MV-4-11 (cell line): ENCODE measurements at places on chromosomes 3 and 15.

DNA sequence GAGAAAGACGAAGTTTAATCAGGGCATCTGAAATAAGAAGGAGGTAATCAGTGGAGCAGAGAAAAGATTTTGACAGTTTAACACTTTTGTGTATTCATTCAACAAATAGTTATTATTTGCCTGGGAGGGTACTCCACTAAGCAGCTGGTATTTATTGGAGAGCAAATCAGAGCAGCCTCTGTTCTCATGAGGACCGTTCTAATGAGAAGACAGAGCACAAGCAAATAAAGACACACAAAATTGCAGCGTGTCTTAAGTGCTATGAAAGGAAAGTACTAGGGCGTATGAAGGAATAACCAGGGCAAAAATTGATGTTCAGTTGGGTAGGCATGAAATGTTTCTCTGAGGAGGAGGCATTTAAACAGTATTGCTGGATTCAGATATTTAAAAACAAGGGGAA, 302.9 kb upstream of the RARB start:
- no peak for DNase-seq

DNA sequence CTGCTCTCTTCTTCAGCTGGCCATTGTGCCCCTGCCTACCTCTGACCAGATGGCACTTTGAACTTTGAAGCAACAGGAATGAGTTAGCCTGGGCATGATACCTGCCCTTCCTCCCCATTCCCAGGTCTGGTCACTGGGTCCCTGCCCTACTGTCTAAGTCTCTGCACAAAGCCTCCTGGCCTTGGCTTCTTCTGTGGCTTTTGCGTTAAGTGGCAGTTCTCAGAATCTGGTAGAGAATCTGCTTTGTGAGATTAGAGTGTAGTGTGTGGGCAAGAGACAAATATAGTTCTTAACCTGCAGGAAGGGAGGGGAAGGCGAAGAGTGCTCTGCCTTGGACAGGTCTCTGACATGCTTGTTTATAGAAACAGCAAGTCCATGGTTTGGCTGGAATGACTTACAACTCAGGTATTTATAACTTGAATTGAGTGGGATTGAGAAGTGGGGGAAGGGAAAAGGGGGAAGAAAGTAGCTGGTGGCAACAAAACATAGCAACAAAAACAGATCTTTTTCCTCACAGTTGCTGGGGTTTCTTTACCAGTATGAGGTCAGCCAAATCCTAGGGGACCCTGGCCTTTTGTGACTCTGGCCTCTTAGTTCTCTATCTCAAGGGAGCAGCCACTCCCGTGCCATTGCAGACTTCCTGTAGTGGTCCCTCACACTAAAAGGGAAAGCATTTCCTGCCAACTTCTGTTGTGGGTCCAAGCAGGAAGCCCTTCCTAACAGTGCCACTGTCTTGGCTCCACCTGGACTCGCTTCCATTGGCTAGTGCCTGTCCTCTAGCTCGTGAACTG, 16.7 kb downstream of the MAPKBP1 start:
- peak; percentile 40 for DNase-seq

DNA sequence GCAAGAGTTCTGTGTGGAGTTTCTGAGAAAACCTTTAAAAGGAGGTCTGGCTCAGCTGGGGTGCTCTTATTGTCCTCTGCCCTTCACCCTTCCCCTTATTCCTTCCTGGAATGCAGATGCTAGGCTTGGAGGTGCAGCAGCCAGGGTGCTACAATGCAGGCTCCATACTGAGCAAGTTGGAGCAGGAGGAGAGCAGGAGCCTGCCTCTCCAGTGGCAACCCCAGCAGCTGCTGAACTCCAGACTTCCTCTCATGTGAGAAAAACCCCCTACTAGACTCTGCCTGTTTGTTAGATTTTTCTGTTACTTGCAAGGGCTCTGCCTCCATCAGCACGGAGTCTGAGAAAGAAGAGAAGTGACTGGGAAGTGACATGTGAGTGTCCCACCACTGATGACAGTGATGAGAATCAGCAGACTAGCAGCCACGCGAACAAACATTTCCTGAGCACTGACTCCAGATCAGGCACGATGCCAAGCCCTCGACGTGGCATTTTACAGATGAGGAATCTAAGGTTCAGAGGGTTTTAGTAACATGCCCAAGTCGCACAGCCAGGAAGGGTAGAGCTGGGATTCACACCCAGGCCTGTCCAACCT, 16.1 kb upstream of the RARRES1 start:
- DNase-seq, result peak; percentile 59

GRCh38 chr3:121619691-121620090, 26.5 kb downstream of the FBXO40 start:
- no peak for DNase-seq

DNA sequence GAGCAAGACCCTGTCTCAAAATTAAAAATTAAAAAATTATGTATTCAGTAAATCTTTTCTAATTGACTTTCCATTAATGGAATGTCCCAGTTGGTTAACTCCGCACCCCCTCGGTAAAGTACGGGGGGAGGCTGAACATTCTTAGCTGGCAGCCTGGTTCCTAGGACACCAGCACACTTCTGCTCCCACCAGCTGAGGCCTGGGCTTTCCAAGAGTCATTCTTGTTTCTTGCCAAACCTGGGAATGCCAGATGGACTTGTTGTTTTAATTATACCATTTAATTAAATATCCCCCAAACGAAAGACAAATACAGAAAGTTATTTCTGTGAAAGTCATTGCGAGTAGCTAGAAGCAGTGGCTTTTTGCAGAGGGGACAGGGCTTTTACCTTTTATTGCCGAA, 179.4 kb downstream of the VGLL4 start:
- DNase-seq, result no peak

GRCh38 chr3:124837730-124838186, 49.4 kb downstream of the ITGB5 start:
- no peak for DNase-seq

DNA sequence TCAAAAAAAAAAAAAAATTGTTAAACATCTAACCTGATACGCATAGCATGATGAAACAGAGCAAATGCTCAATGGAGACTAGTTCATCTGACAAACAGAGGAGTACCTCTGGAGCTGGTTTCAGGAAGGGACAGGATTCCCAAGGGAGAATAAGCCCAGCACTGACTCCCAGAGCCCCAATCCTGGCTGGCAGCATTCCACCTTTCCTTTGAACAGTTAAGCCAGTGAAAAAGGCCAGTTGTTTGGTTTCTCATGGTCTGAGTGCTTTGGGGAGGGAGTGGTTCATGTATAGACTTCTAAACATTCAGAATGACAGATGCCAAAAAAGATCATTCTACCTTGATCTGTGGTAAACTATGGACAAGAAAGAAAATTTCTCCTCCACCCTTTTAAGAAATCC, 277.9 kb upstream of the RARB start:
- DNase-seq, result no peak

DNA sequence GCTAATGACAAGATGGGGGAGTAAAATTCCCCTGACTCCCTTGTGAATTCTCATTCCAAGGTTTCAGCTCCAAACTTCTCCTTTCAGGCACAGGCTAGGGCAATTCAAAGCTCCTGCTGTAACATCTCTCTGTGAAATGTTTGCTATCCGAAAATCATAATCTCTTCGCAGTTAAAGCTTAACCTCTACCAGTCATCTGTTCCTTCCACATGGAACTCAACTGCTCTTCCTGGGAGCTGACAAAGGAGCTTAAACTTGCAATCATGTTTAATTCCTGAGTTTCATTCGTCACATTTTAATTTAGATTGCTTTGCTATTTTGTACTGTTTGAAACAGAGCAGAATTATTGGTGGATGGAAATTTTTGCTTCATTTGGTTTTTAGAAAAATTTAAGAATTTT, 328.6 kb downstream of the AGBL1 start:
- no peak for DNase-seq

DNA sequence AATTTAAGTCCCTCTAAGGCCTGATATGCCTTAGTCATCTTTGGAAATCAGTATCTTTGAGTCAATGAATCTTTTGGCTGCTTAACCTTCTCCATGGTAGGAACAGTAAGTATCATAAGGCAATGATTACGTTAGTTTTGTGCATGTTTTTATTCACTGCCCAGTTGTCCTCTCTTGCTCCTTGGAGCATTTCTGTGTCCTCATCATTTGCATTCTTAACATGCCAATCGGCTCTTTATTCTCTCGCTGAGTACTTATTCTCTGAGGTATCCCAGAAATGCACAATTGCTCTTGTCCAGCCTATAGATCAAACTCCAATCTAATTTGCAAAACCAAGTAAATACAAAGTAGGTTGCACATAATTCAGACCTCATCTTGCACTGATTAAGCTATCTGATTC, 405.0 kb upstream of the IL12A start:
- no peak for DNase-seq

DNA sequence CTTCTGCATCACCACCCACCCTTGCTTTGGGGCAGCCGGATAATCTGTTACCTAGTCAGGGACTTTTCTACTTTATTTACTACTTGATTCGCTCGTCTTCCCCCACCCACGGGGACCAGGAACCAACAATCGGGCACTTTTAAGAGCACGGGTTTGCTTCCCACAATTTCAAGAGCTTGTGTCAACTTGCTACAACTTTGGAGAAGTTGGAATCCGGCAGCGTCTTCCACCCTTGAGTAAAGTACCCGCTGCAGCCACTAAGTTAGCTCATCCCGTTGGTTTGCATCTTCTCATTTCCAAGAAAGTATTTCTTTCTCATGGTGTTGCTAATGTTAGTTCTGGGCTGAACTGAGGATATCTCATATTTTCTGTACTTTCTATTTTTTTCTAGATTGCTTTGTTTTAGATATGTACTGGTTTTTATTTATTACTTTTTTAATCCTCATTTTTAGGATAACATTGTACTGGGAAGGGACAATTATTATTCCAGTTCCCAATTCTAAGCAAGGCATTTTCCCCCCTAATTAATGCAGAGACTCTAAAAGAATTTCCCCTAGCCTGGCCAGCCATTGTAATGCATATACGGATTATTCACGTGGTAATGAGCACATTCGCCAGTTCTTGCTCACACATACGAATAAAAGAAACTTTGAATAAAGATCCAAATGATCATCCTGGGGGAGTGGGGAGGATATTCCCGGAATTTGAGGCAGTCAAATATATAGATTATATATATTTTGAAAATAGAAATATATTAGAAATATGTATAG, 4.0 kb downstream of the SOX2 start:
- DNase-seq, result no peak

DNA sequence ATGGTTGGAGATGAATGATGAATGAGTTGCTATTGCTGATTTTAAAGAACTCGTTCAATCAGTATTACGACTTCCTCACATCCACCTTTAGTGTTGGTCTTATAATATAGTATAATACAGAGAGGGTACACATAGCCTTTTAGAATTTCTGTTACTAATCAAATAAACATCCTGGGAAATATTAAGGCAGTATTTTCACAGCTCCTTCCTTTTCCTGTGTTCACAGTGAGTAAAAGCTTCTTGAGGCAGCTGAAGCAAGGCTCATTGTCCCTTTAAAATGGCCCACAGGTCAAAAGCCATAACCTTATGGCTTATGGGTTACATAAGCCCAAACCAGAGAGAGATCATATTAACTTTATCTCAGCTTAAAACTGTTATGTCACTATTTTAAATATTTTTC, 1.3 kb upstream of the BTLA start:
- DNase-seq, result no peak

DNA sequence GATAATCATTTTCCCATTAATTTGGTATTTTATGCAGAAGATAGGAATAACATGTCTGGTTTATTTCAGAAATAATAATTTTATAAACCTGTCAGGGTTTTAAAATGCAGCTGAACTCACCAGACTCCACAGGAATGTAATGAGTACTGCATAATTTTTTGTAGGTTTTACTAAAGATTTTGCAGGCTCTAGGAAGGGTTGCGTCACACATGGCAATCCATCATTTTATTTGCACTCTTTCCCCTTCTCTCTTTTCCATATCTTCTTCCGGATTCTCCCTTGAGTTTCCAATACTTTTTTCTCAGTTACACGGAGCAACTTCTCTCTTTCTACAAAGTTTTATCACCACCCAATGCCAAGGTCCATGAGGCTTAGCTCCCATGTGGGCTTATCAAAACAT, 234.7 kb downstream of the NFKBIZ start:
- DNase-seq, result no peak

DNA sequence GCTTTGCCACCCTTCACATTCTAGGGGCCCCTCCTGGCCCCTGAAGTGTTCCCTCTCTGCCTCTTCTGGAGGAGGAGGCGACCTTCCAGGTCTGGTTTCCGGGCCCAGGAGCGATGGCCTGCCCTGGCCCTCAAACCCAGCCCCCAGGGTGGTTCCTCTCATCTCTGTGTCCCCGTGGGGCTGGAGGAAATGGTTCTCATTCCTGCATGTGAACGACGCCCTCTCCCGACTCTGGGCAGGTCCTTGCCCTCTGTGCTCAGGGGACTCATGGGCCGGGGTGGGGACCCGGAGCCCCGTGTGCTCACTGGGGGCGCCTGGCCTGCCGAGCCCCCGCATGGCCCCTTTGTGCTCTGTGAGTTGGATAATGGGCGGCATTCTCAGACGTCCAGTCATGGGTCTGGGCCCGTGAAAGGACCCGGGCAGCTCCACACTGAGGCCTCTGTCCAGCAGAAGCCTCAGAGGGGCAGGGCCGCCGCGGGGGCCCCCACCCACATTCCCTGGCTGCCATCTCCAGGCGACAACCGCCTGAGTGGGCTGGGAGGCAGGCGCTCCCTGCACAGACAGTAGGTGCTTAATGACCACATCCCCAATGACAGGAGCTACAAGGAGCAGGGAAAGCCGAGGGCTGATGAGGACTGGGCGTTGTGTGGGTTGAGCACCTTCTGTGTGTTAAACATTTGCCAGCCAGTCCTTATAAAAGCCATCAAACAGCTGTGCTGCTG, 5.5 kb upstream of the PLXND1 start:
- DNase-seq, result no peak

- DNase-seq, result no peak
Measured at GRCh38 chr3:176247191-176247590, 950.1 kb downstream of the TBL1XR1 start.

DNA sequence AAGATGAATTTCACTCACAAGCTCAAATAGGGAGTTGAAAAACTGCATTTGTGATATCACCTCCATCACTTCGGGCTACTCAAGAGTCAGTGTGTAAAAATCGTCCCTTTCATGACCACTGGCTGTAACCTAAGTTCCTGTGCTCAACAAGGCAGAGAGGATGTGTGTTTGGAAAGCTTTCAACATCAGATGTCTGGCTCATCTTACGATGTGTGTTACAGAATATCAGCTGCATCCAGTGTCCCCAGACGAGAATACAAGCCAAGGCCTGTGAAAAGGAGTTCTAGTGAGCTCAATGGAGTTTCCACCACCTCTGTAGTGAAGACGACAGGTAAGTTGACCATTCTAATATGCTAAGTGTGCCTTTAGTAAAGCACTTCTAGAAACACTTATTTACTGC, 65.5 kb upstream of the ADAMTSL3 start:
- no peak for DNase-seq

GRCh38 chr3:20340324-20340928, 154.4 kb upstream of the SGO1 start:
- DNase-seq, result peak; percentile 65

- DNase-seq, result no peak
Measured at GRCh38 chr3:171622126-171622525, 161.9 kb upstream of the TNIK start.

- no peak for DNase-seq
Measured at GRCh38 chr15:76344893-76345582, 8.5 kb downstream of the ISL2 start.

DNA sequence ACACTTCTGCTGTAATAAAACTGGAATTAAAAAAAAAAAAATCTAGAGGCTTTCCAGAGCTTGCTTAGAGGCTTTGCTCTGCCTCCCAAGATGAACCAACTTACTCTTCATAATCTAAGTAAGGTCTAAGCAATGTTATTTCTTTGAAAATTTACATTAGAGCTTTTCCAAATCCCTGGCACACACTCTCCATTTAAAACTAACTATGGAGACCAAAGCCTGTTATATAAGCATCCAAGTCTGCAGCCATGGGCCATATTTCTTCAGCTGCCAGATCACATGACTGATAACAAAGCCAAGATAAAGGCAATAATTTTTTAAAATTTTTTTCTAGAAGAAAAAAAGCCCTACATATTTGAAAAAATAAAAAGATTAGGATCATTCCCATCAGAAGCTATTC, 55.0 kb upstream of the ARHGEF3 start:
- DNase-seq, result no peak
